ENCODE measurements at places on chromosomes 6 and 20.

- no peak for DNase-seq
Observed at GRCh38 chr20:8755340-8756118, 313.4 kb upstream of the PLCB4 start.

GRCh38 chr6:168216751-168217191 lies 102.8 kb downstream of the DACT2 start:
- no peak for DNase-seq

DNA sequence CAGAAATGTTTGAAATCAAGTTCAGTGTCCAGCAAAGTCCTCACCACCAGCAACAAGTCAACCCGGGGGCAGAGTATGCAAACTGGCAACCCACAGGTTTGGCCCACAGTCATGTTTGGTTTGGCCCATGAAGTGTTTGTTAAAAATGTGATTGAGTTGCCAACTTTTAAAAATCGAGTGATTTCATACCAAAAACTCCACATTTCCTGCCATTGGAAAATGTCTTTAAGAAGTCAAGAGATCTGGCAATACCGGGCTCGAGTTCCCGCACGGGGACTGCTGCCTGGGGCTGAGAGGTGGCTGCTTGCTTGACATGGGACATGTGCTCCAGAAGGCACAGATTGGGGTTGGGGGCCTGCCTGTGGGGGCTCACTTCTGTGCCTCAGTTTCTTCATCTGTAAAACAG lies 36.1 kb downstream of the PREX1 start:
- peak; percentile 79 for DNase-seq

- peak; percentile 99 for DNase-seq
Observed at GRCh38 chr20:34875642-34876405, 588 bp upstream of the ACSS2 start.

GRCh38 chr6:17966451-17966850 lies 21.0 kb downstream of the KIF13A start:
- DNase-seq: no peak

DNA sequence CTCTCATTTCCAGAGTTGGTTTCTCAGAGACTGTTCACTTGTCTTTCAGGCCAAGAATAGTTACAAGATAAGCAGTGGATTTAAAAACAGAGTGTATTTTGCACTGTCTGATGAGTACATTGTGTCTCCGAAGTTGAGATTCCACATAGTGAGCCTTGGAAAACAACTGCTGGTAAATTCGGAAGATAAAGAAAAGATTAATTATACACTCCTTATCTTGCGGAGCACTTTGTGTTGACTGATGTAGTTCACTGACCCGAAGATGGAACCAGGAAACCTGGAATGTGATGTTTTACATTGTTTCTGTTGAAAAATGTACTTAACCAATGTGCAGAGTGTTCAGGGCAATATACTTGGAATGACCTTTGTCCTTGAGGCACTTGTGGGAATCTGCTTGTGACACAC lies 51.0 kb downstream of the ANKS1A start:
- peak; percentile 26 for DNase-seq

DNA sequence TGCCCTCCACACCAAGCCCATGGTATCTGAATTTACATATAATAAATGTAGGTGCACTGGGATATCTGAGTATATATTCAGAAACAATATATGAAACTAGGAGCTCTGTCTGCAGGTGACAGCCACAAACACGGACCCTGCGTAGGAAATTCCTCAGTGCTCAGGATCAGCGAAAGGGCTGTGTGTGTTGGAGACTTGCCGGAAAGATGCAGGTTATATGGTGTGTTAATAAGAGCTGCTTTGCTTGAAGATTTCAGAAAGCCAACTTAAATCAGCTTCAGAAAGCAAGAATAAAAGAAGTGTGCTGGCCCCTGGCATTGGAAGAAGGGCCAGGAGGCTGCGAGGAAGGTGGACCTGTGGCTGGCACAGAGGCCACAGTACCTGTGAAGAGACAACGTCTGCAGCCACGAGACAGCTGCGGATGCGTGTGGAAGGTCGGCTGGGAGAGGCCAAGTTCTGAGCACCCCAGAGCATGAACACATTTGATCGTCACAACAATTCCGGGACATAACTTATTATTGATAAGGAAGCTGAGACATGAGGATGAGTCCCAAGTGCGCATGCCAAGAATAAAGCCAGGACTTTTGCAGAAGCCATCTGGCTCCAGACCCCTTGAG lies 183.2 kb downstream of the DLL1 start:
- DNase-seq: no peak

DNA sequence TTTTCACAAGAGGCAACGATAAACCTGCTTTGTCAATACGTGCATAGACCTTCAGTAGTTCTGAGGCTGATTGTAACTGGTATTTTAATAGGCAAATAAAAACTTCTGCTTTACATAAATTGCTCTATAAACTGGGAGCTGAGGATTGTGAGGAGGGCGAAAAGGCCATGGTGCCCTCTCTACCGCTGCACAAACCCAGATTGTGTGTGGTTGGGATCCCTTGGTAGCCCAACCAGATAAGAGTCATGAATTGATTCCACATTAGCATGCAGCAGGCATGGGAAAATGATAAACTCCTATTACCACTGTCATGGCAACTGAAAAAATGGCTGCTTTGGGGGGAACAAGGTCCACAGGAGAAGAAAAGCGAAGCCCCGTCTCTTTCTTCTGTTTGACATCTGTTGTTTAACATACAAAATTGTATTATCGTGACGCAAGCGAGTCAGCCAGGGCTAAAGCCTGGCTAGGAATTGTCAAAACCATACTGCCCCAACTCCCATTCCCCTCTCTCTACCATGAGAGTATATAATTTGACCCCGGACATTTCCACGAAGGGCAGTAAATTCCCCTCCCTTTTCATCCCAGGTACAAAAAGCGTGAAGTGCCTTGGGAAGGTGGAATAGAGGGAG lies 157.8 kb upstream of the SALL4 start:
- no peak for DNase-seq

- peak; percentile 32 for DNase-seq
Observed at GRCh38 chr20:47785311-47785853, at the start of gene SULF2. SULF2 (minus strand) TSS chr20:47785481; CDS start chr20:47757363, 28,118 bp downstream.

GRCh38 chr20:63043348-63044203 lies 36.8 kb upstream of the BHLHE23 start:
- DNase-seq: no peak

- DNase-seq: peak; percentile 75
Observed at GRCh38 chr20:22686097-22686496, 101.7 kb upstream of the FOXA2 start.

- no peak for DNase-seq
Observed at GRCh38 chr6:136989571-136990241, 55.1 kb downstream of the IL20RA start.

DNA sequence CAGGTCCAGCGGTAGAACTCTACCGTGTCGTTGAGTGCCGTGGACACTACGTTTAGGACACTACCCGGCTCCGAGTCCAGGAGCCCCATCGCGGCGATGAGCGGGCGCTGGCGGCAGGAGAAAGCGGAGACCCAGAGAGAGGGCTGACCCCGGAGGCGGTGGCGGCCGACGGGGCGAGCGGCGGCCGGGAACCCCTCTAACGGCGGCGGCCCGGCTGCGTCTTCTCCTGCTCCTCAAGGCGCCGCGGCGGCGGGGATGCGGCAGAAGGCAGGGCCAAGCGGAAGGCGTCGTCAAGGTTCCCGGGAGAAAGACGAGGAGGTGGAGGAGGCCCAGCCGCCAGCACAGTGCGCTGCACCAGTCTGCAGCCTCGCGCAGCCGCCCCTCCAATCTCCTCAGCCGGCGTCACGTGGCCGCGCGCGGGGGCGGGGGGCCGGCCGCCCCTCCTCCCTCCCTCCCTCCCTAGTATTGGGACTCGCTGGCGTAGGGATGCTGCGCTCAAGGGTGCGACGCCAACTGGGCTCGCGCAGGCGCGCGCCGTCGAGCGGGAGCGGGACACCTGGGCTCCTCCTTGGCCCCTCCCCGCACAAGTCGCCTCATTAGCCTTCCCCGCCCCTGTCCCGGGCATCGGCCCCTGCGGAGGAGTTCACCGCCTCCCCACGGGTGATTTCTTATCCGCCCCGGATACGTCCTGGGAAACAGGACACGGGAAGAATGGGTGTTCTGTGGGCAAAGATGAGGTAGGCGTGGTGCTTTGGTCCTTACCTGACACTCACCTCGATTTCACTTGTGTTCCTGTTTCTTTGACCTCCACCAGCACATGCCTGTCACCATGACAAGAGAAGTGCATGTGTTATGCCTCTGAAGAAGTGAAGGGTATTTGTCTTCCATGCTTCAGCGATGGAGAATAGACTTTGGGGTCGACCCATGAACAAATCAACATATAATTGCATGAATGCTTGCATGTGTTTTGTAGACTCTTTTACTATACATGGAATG lies at the start of gene ELOVL4:
Gene ELOVL4, minus strand, starts transcription at position 363 of the 996 bp plus-strand sequence. Its CDS starts 274 bp downstream, at position 89.
- peak; percentile 78 for DNase-seq

DNA sequence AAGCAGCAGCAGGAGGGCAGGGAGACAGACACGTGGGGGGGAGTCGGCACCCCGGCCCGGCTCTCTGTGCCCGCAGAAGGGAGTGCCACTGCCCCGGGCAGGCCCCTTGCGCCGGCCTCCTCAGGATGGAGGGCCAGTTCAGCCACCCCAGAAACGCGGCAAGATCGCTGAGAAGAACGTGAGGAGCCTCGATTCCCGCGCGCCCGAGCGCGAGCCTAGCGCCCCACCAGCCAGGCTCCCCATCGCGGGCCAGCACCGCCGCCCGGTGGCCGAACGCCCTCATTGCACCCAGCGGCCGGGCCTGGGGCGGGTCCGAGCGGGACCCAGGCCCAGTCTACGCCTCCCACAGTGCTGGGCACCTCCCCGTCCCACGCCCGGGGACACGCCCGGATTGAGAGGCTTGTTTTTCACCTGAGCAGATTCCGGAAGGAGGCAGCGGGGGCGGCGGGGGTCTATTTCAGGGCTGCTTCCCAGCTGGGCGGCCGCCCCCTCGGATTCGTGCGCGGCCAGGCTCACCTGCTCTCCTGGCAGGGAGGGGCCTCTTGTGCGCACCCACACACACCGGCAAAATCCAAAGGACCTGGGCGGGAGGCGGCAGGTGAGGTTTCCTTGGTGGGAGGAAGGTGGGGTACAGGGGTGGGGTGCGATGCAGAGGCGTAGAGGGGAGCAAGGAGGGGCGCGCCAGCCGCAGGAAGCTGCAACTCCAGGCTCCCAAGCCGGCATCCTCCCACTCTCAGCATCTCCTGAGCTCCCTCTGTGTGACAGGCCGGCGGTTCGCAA lies 9.0 kb upstream of the GRM4 start:
- DNase-seq: peak; percentile 39

DNA sequence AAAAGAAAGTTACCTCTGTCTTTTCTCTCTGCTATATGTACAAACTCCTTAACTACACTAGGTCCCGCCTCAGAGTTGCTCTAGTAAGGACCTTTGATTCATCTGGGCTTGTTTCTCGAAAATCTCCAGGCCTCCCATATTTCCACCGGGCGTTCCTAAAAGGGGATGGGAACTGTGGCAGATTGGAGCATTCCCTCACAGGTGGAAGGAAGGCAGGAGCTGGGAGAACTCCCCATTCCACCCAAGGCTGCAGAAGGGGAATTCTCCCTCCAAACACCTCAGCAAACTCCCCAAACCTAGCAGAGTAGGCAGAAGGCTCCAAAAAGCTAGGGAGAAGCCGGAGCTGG lies 1.6 kb upstream of the TFAP2A start:
- no peak for DNase-seq

GRCh38 chr6:160974304-160974771 lies 17.2 kb upstream of the MAP3K4 start:
- DNase-seq: peak; percentile 92

GRCh38 chr6:69584913-69585729 lies 211.7 kb downstream of the LMBRD1 start:
- DNase-seq: no peak

DNA sequence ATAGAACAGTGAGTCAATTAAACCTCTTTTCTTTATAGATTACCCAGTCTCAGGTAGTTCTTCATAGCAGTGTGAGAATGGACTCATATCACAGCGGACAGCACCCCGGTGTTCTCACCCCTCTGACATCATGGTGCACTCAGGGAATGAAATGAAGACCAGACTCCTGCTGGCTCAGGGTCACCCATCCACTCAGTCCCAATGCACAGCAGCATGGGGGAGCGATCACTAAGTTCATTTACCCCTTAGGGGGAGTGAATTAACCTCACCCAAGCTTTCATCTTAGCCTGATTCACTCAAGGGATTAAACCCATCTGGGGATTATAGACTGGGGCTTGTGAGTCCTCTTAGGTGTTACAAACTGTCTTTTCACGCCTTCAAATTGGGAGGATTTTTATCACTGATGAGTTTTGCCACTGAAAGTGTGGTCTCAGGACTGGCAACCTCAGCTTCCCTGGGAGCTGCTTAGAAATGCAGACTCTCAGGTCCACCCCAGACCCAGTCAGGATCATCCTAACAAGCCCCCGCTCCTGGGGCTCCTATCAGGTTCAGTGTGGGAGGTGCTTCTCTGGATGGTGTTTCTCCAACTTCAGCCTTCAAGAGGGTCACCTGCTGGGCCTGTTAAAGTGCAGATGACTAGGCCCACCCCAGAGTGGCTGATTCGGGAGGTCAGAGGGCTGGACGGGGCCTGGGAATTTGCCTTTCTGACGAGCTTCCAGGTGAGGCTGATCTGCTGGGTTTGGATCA lies 44.3 kb upstream of the FRMD1 start:
- no peak for DNase-seq
